ENCODE measurements at places on chromosomes 2 and 18. TPM values are rescaled to one million over a fixed set of nuclear protein-coding genes. Genes with fewer than 3 reads are reported as not detected.

Gene MROH2A
- not detected for total RNA-seq

Gene KCNJ13
- total RNA-seq = not detected

Gene CCDC141
- 1.6 TPM for total RNA-seq

Gene LRATD1
- total RNA-seq = not detected

GRCh38 chr2:126342457-126342856 is 313.5 kb upstream of the GYPC start:
- H3K36me3 ChIP-seq = no peaks in the 10 kb centered on the region
- no peaks in the 10 kb centered on the region for H3K4me1 ChIP-seq
- H3K27me3 ChIP-seq = no peaks in the 10 kb centered on the region
- H3K27ac ChIP-seq = no peak overlapping the region
- DNase-seq = no peak

DNA sequence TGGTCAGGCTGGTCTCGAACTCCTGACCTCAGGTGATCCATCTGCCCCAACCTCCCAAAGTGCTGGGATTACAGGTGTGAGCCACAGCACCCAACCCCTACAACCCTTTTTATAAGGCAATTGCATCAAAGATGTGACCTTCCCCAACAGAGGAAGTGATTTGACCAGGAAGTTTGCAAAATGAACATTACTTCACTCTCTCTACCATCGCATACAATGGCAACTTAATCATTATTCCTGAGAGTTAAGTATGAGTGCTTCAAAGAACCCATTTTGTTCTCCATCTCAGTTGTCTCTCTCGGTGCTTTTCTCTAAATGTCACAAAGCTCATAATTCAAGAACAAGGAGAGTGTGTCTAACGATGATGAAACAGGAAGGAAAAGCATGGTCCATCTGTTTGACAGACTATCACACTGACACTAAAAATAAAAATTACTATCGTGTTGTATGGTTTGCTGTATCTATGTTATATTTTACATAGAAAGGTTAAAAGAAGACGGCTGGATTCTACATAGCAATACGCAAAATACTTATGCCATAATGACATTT is 18.1 kb upstream of the CREG2 start:
- no peaks in the 10 kb centered on the region for H3K27me3 ChIP-seq
- H3K27ac ChIP-seq = no peak overlapping the region
- H3K36me3 ChIP-seq = no peaks in the 10 kb centered on the region
- H3K4me1 ChIP-seq = no peaks in the 10 kb centered on the region

- peak; percentile 59 for DNase-seq
- no peak overlapping the region for H3K27ac ChIP-seq
- H3K36me3 ChIP-seq = no peaks in the 10 kb centered on the region
- H3K4me1 ChIP-seq = peaks cover 6% of the 10 kb centered on the region
- H3K4me3 ChIP-seq = peak overlapping the region; percentile 63
- H3K27me3 ChIP-seq = no peaks in the 10 kb centered on the region
Observed at GRCh38 chr18:35949903-35950627, 22.4 kb upstream of the RMP24 start.

DNA sequence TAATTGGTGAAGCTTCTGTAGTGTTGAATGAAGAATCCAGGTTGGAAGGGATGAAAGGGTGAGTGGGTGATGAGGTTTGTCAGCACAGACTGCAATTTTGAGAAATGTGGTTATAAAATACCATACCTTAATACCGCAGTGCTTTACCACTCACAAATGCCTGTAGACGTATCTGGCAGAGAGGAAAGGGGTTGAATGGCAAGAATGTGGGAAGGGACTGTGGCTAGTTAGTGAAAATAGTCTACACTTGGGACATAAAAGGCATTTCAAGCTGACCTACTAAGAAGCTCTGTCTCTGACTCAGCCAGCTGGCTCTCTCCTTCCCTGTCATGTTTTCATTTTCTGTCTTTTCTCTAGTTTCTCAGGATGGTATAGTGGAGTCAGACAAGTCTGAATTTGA is 25.1 kb downstream of the CDK15 start:
- no peaks in the 10 kb centered on the region for H3K36me3 ChIP-seq
- H3K27ac ChIP-seq = no peak overlapping the region
- H3K4me3 ChIP-seq = no peak overlapping the region

GRCh38 chr2:85413592-85414420 is 3.6 kb upstream of the CAPG start:
- H3K4me3 ChIP-seq = no peak overlapping the region
- H3K4me1 ChIP-seq = peaks cover 35% of the 10 kb centered on the region
- H3K36me3 ChIP-seq = no peaks in the 10 kb centered on the region
- DNase-seq = no peak
- H3K27me3 ChIP-seq = no peaks in the 10 kb centered on the region

GRCh38 chr2:44618251-44619023 is 256.7 kb downstream of the CAMKMT start:
- no peaks in the 10 kb centered on the region for H3K36me3 ChIP-seq
- no peaks in the 10 kb centered on the region for H3K27me3 ChIP-seq
- no peak overlapping the region for H3K4me3 ChIP-seq
- peaks cover 13% of the 10 kb centered on the region for H3K4me1 ChIP-seq
- H3K27ac ChIP-seq = no peak overlapping the region

DNA sequence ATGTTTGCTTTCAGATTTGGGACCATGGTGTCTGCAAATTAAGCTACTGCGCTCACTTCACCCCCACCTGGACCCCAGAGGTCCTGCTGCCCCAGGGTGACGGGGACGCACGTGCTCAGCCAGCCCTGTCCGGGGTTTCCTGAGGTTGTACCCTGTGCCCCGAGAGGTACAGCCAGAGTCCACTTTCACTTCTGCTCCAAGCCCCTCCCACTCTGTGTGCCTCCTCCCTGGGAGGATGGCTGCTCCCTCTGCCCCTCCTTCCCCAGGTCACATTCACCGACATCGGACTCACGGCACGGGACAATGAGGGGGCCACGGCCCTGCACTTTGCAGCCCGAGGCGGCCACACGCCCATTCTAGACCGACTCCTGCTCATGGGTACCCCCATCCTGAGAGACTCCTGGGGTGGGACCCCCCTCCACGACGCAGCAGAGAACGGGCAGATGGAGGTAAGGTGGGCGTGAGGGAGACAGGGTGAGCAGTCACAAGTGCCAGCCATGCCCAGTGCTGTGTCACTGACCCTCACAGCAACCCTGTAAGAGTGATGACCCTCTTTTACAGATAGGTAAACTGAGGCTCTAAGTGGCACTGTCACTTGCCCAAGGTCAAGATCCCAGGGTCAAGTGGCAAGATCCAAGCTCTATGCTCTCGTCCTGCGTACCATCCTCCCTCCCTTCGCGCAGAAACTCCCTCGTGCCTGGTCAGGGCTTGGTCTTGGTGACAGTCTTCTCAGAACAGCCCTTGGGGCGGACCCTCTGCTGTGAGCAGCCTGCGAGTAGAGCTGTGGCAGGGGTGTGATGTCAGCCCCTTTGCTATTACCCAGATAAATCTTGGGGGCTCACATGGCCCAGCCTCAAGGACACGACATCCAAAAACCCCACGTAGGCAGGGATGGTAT is 7.6 kb downstream of the ESPNL start:
- H3K4me1 ChIP-seq = no peaks in the 10 kb centered on the region
- no peak for DNase-seq
- no peak overlapping the region for H3K4me3 ChIP-seq
- H3K36me3 ChIP-seq = no peaks in the 10 kb centered on the region
- H3K27ac ChIP-seq = no peak overlapping the region

GRCh38 chr2:218310853-218311540 is 18.7 kb upstream of the TMBIM1 start:
- H3K27ac ChIP-seq = no peak overlapping the region
- no peaks in the 10 kb centered on the region for H3K36me3 ChIP-seq
- H3K4me3 ChIP-seq = no peak overlapping the region
- no peaks in the 10 kb centered on the region for H3K27me3 ChIP-seq
- no peak for DNase-seq

DNA sequence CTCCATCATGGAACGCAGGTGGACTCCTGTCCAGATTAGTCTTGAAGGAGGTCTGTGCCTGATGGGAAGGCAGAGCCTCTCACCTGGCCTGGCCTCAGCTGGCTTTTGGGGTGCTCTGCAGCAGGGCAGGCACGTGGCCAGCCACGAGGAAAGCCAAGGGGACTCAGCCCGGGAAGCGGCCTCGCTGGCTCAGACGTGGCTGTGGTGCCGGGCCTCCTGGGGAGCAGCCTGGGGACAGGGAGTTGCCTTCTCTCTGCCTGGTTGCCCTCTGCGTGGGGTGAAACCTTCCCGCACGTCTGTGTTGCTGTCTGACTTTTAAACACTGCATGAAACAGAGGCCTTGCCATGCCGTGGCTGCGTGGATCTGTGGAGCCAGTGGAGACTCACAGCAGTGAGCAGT is 45.0 kb downstream of the RTP5 start:
- no peaks in the 10 kb centered on the region for H3K4me1 ChIP-seq

GRCh38 chr2:118859157-118859770 is 11.8 kb upstream of the EN1 start:
- H3K27me3 ChIP-seq = peaks cover 31% of the 10 kb centered on the region
- H3K36me3 ChIP-seq = no peaks in the 10 kb centered on the region
- no peak overlapping the region for H3K4me3 ChIP-seq

GRCh38 chr2:69973335-69973735 is 11.9 kb upstream of the ASPRV1 start:
- H3K4me3 ChIP-seq = no peak overlapping the region
- no peaks in the 10 kb centered on the region for H3K36me3 ChIP-seq
- no peaks in the 10 kb centered on the region for H3K27me3 ChIP-seq
- no peak for DNase-seq

All from CD8-positive, alpha-beta memory T cell (primary cell).